Stimulated activated CD8-positive, alpha-beta memory T cell treated with anti-CD3 and anti-CD28 coated beads, Interleukin-12 subunit alpha, Interleukin-12 subunit beta, amount 100 ng/mL, for 4 hours (primary cell): ENCODE measurements at places on chromosomes 5 and 9.

- no peak for DNase-seq
These were observed 9.1 kb downstream of the TYRP1 start for GRCh38 chr9:12702160-12702758.

DNA sequence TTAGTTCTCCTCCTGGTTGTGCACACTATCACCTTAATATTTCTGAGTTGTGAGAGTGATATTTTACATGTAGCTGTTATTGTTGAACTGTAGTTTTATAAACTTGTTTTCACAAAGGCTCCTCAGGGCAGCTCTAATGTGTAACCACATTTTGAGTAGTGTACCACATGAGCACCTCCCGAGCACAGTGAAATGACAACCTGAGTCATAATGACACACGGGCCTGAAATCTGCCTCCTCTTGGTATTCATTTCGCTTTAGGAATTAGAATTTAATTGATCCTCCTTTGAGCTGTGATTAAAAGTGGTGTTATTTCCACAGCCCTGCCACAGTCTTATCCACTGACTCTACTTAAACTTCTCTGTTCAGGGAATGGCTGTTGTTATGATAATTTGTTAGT, 7.9 kb downstream of the MTRR start:
- no peak for DNase-seq

DNA sequence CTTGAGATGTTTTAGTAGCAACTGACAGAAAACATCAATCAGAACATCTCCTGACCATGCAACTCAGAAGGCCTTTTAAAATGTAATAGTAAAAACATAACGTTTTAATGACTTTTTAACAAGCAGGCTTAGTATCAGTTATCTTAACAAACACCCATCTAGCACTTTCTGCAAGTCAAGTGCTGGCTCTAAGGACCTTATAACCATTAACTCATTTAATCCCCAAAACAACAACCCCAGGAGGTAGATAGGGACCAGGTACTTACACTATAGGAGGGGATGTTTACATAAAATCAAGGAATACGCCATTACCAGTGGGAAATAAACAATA, 41.8 kb downstream of the ROR2 start:
- DNase-seq = no peak

DNA sequence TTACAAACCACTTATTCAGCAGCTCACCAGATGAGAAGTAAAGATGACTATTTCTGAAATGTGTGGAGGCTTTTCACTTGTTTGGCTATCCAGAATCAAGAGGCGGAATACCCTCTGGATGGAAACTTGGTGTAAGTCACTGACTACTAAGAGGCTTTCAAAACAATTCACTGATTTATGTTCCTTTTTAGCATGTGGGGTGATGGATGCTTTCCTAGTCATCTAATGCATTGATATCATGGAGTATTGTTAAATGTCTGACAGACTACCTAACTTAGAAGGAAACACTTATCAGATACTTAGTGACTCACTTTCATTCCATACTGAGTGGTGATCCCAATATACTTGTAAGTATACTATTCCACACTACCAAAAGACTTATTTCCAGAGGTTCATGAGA, 141.4 kb downstream of the PLK2 start:
- DNase-seq = no peak

- DNase-seq = no peak
These were observed 28.5 kb downstream of the RHOBTB3 start for GRCh38 chr5:95759634-95760033.

DNA sequence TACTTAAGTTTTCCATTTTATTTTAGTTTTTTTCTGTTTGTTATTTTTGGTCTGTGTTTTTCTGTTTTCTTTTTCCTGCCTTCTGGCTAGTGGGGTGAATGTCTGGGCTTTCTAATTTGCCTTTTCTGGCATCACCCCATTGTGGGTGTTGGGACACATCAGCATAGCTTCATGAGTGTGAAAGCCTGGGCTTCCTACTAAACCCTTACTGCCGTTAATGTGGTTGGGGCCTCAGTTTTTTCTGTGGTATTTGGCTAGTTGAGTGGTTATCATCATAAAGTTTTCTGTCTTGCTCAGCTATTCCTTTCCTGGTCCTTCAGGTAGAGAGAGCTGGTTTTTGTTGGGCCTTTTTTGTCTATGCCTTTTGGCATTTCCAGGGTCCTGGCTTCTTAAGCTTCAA, 21.4 kb downstream of the C5orf47 start:
- no peak for DNase-seq

DNA sequence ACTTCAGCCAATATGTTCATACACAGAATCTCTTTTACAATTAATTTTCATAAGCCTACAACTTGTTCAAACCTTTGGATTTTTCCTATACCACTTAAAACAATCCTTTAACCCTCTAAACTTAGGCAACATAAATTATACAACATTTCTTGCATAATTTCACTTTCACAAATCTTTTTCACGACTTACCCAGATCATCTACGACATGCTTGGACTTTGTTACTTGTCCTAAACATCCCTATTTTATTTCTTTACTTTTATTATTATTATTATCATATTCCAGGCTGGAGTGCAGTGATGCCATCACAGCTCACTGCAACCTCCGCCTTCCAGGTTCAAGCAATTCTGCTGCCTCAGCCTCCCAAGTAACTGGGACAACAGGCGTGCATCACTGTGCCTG, 68.0 kb downstream of the CACNA1B start:
- DNase-seq = no peak
